SIG-M5 (cell line): ENCODE measurements at places on chromosomes 5 and 9.

DNA sequence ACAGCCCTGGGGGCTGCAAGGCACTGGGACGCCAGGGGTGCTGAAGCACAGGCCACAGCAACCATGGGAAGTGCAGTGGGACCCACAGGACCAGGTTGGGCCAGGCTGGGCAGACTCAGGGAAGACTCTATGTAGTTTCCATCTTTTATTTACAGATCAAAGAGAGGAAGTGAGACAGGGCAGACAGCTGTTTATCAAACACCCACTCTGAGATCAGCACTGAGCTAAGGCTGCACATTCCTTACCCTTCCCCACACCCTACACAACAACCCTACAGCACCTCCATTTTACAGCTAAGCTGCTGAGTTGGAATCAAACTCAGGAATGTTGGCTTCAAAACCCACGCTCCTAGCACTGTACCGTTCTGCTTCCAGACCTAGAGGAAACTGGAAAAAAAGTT is 19.8 kb downstream of the BARHL1 start:
- DNase-seq = no peak

DNA sequence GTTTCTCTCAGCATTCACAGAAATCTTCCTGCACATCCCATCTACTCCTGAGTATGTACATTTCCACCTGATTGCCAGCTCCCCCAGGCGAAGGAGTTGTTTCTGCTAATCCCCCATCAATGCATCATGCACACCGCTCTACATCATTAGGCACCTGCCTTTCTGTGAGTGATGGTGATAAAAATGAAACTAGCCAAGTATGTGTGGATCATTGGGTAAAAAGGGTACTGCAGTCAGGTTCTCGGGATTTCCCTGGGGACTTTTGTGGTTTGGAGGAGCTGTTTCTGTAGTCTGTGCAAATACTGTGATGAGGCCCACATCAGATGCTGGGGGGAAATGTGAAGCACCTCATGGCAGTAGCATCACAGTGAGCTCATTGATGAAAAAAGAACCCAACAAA is 30.4 kb downstream of the CAMK4 start:
- no peak for DNase-seq

DNA sequence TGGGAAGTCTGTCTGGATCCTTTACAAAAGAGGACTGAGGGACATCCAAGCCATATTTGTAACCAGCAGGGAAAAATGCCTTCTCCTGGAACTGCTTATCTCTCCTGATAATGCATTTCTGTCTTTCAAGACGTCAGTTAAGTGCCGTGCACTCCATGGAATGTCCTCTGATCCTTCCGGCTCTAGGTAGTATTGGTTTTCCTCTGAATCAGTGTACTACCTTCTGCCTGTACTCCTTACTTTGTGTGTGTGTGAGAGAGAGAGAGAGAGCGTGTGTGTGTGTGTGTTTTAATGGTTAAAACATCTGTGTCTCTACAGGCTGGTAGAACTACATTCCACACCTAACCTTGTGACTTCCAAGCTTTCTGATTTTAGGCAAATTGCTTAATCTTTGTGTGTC is 89.9 kb downstream of the PIP5K1B start:
- no peak for DNase-seq

DNA sequence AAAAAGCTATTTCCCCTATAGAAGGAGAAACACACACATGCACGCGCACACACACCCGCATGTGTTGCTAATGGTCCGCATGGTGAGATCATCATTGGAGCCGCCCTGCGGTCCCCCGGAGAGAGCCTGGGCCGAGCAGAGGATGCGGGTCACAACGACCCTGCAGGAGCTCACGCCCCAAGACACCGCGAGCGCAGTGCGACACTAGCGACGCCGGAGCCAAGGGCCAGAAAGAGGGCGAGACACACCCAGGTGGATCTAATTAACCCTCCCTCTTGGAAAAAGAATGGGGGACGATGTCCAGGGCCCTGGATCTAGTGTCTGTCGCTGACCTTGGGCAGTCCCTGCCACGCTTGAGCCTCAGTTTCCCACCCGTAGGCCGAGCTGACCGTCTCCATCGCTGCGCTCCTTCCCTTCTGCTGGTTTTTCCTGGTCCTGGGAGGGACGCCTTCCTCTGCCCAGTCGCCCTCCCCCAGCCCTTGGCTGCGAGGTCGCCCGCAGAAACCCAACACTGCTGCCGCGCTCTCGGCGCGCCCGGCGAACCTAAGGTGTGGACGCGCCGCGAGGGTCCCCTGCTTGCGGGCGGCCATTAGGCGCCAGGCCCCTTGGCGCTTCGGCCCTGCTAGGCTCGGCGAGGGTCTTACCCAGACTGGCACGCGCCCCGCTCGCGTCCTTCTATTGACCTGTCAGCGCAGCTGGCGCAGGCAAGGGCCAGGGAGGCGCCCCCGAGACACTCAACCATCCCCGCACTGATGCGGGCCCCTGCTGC is 47.5 kb upstream of the RNF20 start:
- DNase-seq = no peak

GRCh38 chr9:82313697-82314096 is 325.1 kb downstream of the SPATA31D1 start:
- no peak for DNase-seq

DNA sequence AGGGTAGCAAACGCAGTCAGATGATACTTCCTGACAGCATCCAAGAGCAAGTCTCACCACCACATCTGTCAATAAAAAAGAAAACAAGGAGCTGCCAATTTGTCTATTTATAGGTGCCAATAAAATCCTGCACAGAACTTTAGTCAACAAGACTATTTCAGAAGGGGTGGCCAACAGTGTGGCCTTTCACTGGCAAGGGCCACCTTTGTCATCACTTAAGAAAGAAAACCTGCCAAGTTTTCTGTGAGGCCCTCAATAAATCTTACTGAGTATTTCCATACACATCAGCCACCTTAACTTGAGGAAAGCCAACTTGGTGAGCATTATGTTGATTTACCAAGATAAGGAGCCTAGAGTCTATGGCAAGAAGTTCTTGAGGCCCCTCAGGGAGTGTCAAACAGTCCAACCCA is 312.3 kb downstream of the ENC1 start:
- DNase-seq = no peak

DNA sequence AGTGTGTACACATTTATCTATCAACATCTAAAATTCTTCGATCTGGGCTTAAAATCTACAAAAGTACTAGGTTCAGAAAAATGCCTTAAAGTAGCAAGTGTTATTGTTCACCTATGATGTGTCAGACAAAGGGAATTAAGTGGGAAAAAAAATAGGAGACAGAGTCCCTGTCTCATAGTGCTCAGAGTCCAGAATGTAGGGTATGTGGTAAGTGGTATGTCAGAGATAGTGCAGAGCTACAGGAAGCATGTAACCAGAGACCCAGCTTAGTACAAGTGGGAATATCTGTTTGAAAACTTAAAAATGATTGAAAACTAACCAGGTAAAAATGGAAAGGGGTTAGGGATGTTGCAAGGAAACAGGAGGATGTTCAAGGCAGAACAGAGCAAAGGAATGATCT is 482.8 kb downstream of the ELAVL2 start:
- DNase-seq = no peak

GRCh38 chr5:171712616-171713015 is 73.0 kb upstream of the SMIM23 start:
- no peak for DNase-seq

- DNase-seq = peak; percentile 14
These were observed 1.0 kb downstream of the NREP start for GRCh38 chr5:111755942-111756381.

- no peak for DNase-seq
These were observed 83.0 kb downstream of the SMC2 start for GRCh38 chr9:104177003-104177611.

GRCh38 chr9:132127888-132128534 is 33.8 kb upstream of the NTNG2 start:
- no peak for DNase-seq
